Myocyte (in vitro differentiated cells): ENCODE measurements at places on chromosomes 16 and 17. TPM values are rescaled to one million over a fixed set of nuclear protein-coding genes. Genes with fewer than 3 reads are reported as not detected.

Gene GPRC5B
- 26.5 and 52.9 TPM in 2 replicates for total RNA-seq

- no peak for DNase-seq
These were observed 46.6 kb downstream of the NUP93 start for GRCh38 chr16:56776562-56776961.

Gene ADAD2
- not detected in 2 replicates for total RNA-seq

GRCh38 chr17:19728084-19728495, 11.7 kb upstream of the SLC47A2 start:
- DNase-seq: peak; percentile 99

DNA sequence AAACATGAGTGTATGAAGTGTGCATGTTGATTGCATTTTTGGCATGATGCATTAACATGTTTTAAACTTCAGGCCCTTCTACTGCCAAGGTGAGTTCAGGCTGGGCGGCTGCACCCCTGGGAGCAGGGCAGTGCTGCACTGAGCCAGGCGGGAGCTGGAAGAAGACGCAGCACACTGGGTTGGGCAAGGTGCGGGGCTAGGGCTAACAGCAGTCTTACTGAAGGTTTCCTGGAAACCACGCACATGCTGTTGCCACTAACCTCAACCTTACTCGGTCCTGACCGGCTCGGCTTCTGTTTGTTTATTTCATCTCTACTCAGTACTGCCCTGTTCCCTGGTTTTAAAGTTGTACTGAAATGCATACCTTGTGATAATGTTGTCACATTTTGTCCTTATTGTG, 61.0 kb downstream of the MAP2K4 start:
- no peak for DNase-seq

Gene FBXW10
- 0.13 TPM in 1 of 2 replicates, not detected in the other for total RNA-seq

DNA sequence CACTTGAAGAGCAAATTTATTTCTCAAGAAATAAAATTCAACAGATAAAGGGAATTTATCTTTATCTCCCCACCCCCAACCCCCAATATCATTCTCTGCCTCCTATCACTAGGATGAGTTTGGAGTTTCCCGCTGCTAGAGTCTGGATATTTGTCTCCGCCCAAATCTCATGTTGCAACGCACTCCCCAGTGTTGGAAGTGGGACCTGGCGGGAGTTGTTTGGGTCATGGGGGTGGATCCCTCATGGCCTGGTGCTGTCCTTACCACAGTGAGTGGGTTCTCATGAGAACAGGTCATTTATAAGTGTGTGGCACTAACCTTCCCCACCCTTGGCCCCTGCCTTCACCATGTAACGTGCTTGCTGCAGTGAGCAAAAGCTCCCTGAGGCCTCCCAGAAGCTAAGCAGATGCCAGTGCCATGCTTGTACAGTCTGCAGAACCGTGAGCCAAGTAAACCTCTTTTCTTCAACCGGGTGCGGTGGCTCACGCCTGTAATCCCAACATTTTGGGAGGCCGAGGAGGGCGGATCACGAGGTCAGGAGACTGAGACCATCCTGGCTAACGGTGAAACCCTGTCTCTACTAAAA, 6.5 kb downstream of the CEP20 start:
- no peak for DNase-seq

Gene CDK5R1
- 25.8 and 39.6 TPM in 2 replicates for total RNA-seq

DNA sequence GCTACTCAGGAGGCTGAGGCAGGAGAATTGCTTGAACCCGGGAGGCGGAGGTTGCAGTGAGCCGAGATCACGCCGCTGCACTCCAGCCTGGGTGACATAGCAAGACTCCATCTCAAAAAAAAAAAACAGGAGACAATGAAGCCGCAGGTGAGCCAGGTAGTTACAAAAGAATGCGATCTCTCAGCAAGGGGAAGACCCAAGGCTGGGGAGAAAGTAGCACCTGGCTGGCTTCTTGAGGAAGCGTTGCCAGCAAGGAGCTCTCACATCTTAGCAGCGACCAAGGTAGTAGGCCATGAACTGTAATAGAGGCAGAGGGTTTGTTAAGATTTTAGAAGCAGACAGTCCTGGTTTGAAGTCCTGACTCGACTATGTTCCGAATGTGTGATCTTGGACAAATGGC, 175.0 kb downstream of the AIPL1 start:
- DNase-seq: no peak

Gene CASKIN2
- 14.4 and 16.9 TPM in 2 replicates for total RNA-seq

GRCh38 chr17:57739402-57740234, 5.5 kb downstream of the CCDC182 start:
- DNase-seq: peak; percentile 89

- no peak for DNase-seq
These were observed 1884.8 kb downstream of the TP53TG3F start for GRCh38 chr16:35344012-35344762.

DNA sequence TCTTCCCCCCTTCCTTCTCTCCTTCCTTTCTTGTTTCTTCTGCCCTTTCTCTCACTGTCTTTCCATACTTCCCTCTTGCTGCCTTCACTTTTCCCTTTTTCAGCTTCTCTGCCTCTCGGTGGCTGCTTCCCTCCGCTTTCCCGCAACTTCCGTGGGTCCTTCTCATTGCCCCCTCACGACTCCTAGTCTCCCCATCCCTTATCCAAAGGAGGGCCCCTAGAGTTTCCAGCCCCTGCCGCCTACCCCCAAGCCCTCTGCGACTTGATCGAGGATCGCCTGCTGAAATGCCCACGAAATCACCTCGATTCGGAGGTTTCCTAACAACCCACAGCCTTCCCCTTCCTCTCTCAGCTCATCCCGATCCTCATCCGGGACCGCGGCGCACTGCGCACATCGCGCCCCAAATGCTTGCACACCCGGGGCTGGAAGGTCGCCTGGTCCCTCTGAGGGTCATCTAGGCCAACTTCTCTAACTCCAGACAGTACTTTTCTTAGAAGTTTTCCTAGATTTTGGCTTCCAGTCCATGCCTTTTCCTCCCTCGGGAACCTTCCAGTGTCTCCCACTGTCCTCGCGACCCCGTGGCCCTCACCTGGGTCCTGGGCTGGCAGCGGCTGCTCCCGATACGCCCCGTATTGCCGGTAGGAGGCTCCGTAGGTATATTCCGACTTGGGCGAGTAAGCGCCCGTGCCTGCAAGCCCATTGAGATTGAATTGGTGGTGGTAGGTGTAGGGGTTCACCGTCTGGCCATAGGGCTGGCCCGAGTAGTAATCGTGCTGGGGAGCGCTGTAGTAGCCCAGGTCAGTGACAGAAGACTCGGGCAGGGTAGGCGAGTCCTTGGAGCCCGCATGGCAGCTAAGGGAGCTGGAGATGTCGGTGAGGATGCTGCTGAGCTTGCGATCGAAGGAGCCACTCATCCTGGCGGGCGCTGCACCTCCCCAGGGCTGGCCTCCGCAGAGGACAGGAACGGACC, 654 bp downstream of the DLX3 start:
- no peak for DNase-seq

DNA sequence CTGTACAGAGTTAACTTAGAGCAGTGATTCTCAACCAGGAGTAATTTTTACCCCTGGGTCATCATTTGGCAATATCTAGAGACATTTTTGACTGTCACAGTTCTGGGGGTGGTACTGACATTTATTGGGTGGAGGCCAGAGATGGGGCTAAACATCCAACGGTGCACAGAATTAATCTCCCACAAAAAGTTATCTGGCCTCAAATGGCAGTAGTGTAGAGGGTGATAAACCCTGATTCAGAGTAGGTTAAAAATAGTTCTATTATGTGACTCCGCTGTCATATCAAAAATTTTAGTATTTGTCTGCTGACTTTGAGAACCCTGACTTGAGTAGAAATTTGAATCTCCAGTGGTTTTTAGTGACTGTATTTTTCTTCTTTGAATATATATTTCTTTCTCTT, 19.1 kb downstream of the VPS35L start:
- no peak for DNase-seq

- DNase-seq: peak; percentile 99
These were observed at the start of gene VPS35 for GRCh38 chr16:46688654-46689364. Gene VPS35, minus strand, starts transcription at chr16:46689178. Its CDS starts 45 bp downstream, at chr16:46689133.

Gene KRT28
- not detected in 2 replicates for total RNA-seq

GRCh38 chr16:14241631-14242030, 170.5 kb downstream of the MRTFB start:
- no peak for DNase-seq

GRCh38 chr16:79665970-79666369, 65.4 kb upstream of the MAF start:
- no peak for DNase-seq

DNA sequence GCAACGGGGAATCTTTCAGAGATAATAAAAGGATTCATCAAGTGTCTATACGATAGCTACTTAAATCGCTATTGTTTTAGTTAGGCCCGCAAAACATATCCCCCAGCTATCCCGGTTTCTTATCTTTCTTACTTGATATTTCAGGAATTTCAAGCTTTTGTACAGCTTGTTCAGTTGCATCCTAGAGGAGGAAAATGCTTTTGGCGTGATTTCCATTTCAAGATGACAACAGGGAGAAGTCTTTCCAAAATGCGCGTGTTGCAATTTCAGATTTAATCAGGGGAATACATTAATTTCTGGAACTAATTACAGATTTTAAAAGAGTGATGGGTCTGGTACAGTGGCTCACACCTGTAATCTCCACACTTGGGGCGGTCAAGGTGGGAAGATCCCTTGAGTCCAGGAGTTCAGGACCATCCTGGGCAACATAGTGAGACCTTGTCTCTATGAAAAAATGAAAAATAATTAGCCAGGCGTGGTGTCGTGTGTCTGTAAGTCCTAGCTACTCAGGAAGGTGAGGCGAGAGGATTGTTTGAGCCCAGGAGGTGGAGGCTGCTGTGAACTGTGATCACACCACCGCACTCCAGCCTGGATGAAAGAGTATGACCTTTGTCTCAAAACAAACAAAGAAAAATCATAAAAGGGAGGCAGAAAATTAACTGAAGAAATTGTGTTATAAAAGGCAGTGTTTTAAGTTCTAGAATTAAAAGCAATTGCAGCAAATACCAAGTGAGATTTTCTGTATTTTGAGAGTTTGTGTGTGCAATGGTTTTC, 546.1 kb downstream of the MAF start:
- DNase-seq: no peak

DNA sequence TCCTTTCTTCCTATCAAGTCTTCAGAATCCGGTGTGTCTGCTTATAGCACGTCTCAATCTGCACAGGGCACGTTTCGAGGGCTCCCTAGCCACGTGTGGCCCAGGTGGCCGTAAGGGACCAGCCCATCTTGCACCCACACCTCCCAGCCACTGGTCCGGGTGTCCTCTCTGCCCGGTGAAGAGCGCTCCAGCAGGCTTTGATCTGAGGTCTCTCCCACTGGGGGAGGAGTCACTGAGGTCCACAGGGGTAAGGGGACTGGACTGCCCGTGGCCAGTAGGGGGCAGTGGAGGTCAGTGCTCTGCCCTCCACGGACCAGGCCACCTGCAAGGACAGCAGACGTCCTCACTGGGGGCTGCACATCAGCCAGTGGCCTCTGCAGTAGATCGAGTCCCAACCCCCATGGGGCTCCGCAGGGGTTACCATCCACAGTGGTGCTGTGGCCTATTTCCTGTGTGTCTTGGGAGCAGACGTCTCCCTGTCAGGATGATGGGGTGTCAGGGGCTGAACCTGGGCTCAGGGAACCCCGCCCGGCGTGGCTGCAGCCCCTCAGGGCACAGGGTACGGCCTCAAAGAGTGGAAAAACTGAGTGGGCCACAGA, 204.1 kb upstream of the CIBAR2 start:
- DNase-seq: no peak

DNA sequence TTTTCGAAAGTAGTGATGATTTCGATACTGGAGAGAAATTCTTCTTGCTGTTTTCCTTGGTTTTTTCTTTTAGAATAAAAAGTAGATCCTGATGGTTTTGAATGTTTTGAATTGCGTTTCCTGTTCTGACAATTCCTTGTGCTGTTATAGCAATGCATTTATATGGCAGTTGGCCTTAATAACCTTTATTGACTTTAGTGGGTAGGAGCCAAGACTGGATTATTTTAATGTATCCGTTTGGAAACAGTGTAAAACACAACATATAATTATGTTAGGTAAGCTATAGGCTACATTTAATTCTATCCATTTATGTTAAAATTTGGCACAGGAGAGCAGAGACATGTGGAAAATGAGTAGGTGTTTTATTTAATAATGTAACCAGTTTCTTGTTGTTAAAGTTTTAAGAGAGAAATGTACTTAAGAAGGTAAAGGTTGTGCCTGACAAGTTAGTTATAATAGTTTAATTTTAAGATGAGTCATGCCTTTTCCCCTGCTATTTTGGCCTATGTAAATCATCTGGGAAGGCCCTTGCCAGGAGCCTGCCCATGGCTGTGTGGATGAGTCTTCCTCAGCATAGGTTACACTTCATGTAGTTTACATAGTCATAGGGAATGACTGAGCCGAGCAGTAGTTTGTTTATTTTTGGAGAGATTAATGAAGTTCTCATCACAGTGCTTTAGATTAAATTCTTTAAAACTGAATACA, 189.9 kb downstream of the FTO start:
- DNase-seq: peak; percentile 45

Gene TEX2
- 77.4 and 90.2 TPM in 2 replicates for total RNA-seq

DNA sequence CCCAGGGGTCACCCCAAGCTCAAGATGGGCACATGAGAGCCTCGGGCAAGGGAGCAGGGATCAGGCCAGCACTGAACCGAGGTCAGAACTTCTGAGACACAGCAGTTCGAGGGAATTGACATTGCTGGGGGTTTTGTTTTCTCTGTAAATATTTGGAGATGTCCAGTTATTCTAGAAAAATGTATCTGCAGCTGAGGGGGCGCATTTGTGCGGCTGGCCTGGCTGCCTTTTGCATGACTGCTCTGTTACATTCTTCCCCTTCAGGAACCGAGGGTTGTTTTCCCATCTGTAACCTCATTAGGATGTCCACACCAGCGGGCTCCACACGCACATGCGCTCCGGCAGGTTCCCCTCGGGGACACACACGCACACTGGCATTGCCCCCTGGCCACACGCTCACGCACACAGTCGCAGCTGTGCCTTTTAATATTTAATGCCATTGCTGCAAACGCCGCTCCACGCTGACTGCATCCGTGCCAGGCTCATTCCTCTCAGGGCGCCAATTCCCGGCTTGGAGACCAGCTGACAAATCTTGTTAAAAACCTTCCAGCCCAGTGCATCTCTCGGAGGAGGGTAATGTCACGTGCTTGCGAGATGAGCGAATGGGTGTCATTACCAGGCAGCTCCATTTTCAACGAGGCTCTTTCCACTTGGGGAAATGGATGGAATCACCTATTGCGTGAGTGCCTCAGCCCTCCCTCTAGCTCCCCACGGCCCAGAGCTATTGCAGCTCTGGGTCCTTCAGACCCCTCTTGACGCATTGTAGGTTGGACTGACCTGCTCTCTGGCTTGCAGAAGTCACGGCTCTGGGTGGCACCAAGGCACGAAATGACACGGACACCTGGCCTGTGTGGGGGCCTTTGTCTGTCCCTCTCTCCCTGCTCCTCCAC, 13.1 kb downstream of the CCR7 start:
- peak; percentile 98 for DNase-seq

GRCh38 chr17:50634224-50634914, at the start of gene ABCC3:
Gene ABCC3, plus strand, starts transcription at chr17:50634881. Its CDS starts 56 bp downstream, at chr17:50634937.
- DNase-seq: peak; percentile 31
